Stimulated activated CD4-positive, alpha-beta T cell treated with anti-CD3 and anti-CD28 coated beads, TNF-alpha, amount 100 ng/mL, for 1 hour (primary cell): ENCODE measurements at places on chromosomes 3 and 15.

GRCh38 chr3:52685285-52685708, 416 bp downstream of the PBRM1 start:
- DNase-seq, result peak; percentile 43

- no peak for DNase-seq
These were observed 8.0 kb downstream of the TM6SF1 start for GRCh38 chr15:83115410-83115809.

GRCh38 chr3:24161841-24162240, 216.8 kb downstream of the NR1D2 start:
- no peak for DNase-seq

- no peak for DNase-seq
These were observed 601.4 kb downstream of the CADM2 start for GRCh38 chr3:85560088-85560785.

DNA sequence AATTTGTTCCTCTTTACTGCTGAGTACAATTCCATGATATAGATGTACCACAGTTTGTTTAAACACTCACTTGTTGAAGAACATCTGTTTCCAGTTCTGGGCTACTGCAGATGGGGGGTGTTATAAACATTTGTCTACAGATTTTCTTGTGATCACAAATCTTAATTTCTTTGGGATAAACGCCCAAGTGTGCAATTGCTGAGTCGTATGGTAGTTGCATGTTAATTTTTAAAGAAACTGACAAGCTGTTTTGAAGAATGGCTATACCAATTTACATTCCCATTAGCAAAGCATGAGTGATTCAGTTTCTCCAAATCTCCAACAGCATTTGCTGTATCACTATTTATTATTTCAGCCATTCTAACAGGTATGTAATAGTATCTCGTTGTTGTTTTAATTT, 242.0 kb upstream of the MRPL3 start:
- no peak for DNase-seq

DNA sequence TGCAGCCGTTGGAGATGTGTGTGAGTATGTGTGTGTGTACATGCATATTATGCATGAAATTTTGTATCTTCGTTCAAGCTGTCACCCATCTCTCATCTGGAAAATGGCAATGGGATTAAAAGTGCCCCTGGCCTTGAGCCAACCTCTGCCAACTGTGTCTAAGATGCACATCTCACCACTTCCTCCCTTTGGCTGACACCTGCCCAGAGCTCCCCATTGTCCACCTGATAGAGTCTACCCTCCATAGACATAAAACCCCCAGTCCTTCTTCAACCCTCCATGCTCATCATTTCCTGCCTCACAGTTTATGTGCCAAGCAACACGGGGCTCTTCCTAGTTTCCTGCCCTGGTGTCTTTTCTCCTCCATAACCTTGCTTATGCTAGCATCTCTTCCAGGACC, 187.5 kb upstream of the HES1 start:
- DNase-seq, result no peak

DNA sequence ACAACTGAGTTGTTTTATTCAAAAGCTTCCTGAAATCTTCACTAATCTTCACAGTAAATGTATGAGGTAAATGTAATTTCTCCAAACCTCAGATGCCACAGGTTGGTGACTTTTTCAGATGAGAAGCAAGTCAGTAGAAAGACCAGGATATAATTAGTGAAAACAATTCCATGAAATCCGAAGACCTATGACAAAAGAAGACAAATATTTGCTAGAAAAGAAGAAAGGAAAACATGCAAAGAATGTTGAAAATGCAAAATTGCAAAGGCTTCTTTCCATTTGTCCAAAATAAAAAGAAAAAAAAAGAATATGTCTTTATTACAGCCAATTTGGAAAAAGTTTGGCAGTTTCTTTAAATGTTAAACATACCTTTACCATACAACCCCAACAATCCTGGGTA, 88.3 kb upstream of the MYRIP start:
- DNase-seq, result no peak

DNA sequence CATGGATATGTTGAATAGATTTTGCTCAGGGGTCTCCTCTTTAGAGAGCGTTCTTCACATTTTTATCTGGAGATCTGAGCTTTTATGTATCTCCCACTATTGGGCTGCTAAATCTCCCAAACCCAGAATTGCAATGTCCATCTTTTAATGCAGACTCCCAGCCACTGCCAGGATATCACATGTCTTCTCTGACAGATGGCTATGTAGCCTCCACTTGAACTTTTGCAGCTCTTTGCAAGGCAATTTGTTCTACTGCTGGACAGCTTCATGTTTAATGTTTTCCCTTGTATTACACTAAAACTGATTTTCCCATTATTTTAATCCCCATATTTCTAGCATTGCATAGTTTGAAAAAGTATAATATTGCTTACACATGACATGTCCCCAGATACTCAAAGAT, 177.2 kb downstream of the LPP start:
- no peak for DNase-seq
